Neural crest cell (in vitro differentiated cells): ENCODE measurements at places on chromosomes 16 and 17.

DNA sequence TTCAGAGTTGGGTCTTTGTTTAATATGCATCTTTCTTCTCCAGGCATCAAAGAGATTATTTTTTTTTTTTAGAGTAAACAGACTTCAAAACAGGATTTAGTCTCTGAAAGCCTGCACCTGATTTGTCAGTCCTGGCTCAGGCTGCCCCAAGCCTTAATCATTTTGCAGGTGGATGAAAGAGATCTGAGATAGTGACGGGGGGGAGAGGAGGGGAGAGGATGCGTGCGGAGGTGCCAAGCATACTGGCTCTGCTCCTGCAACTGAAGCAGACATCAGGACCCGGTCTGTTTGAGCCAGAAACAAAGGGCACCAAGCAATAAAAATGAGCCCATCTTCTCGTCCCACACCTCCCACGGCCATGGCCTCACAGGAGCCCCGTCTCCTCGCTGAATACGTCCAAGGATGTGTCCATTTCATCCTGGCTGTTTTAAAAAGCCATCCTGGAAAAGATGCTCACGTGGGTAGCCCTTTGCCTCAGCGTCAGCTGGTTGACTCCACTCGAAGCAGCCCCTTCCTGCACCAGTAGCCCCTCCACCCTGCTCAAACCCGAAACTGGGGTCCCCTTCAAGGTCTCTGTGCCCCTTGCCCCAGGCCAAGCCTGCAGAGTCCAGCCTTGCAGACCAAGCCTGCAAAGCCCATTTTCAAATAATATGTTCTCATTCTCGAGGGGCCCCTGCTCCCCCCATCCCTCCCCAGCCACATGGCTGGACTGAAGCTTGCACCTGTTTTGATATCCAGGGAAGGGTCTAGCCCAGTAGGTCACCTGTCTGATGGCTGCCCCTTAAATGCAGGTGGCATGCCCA lies 84.8 kb upstream of the TNRC6C start:
- DNase-seq: no peak

- no peak for DNase-seq
Measured at GRCh38 chr16:52424591-52424990, 122.4 kb downstream of the TOX3 start.

- no peak for DNase-seq
Measured at GRCh38 chr17:1779571-1780131, 17.8 kb downstream of the SERPINF1 start.

DNA sequence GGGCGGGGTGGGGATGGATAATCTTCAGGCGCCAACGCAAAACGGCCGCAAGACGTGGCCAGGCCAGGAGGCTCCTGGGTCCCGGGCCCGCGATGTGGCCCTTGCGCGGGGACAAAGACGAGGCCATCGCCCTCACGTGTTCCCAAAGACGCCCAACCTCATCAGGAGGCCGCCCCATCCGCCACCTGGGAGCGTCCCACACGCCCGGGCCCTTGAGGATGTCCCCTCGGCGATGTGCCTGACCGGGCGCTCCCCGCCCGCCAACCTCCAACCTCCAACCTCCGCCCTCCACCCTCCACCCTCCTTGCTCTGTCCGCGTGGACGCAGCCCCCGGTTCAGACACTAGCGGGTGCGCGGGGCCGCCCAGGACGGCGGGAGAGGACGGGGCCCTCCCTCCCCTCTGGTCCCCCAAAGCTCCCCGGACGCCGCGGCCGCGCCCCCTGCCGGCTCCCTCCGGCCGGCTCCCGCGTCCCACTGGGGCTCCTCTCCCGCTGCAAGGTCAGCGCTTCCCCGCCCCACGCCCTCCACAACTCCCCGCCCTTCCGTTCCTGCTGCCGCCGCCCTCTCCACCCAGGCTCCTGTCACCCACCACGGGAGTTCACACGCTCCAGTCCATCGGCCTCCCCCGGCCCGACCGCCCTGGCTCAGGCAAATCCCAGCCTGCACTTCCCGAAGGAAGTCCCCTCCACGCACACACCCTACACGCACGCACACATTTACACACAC lies 250.8 kb upstream of the RPL38 start:
- peak; percentile 73 for DNase-seq

- DNase-seq: no peak
Measured at GRCh38 chr17:69418535-69418934, 4.0 kb downstream of the MAP2K6 start.

DNA sequence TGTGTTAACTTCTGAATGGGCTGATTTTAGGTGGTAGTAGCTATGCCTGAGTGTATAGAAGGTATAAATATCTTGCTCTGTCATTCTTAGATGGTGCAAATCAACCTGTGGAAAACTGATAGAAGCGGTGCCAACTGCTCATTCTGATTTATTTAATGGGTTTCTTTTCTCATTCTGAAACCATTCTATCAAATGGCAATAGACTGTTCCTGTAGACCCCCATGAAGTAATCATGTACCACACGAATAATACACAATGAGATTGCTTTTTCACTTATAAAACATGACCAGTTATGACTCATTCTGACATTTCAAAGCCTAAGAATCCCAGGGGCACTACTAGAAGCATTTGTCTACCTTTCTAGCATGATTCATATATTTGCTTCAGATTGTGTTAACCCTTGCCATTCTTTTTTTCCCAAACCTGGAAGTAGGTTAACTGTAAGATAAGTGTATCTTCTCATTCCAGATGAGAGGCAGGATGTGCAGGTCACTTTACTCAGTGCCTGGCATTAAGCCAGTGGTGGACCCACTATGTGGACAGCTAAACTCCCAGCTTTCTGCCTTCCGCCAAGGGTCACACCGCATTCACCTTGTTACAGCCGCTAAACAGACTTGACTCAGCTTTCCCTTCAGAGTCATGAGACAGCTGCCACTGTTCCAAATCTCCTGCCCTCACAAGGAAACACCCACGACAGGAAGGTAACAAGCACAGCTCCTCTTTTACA lies 16.4 kb upstream of the SLC16A11 start:
- no peak for DNase-seq
